ENCODE measurements at places on chromosomes 12 and 14. TPM values are rescaled to one million over a fixed set of nuclear protein-coding genes. Genes with fewer than 3 reads are reported as not detected.

MMP17 gene
- 1.3 TPM for total RNA-seq

LTB4R gene
- total RNA-seq: 4.0 TPM

- no peaks in the 10 kb centered on the region for H3K4me1 ChIP-seq
- no peaks in the 10 kb centered on the region for H3K36me3 ChIP-seq
- no peak overlapping the region for H3K27ac ChIP-seq
Measured at GRCh38 chr12:125083072-125083471, 17.8 kb downstream of the AACS start.

DNA sequence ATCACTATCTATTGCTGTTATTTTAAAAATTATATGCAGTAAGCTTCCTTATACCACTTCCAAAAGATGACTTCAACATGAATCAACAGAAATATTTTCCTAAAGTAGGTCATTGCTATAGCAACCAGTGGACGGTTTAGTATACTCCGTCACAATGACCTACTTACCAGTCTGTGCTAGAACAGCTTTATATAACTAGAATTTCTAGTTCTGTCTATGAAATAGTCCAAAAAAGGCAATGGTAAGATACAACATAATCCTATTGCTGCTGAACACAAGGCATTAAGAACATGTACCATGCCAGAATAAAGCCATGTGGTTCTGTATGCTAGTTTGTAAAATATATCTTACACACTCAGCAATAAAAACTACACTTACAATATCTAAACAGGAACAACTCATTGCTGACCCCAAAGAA lies 40.7 kb upstream of the MTERF2 start:
- no peak overlapping the region for H3K4me3 ChIP-seq
- peaks cover 5% of the 10 kb centered on the region for H3K4me1 ChIP-seq
- no peak for DNase-seq
- no peaks in the 10 kb centered on the region for H3K27me3 ChIP-seq
- H3K36me3 ChIP-seq: no peaks in the 10 kb centered on the region

Data from colonic mucosa (tissue), 4 donors.